ENCODE measurements at places on chromosomes 5 and 9. TPM values are rescaled to one million over a fixed set of nuclear protein-coding genes. Genes with fewer than 3 reads are reported as not detected.

DNA sequence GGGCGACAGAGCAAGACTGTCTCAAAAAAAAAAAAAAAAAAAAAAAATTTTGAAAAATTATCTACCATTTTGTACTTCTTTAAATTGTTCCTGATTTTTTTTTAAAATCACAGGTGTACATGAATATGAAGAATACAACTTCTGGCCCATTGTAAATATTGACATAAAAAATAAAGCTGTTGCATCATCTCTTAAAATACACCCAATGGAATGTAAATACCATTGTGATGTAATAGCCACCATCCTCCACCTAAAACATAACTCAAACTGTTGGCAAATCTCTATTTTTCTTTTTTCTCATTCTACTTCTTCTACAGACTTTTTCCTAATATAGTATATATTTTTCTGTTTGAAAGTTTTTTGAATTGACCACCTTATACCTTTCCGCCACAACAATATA, 61.0 kb upstream of the TEX48 start:
- H3K4me1 ChIP-seq = no peaks in the 10 kb centered on the region
- no peak overlapping the region for H3K27ac ChIP-seq
- H3K4me3 ChIP-seq = no peak overlapping the region
- no peaks in the 10 kb centered on the region for H3K36me3 ChIP-seq
- DNase-seq = no peak
- no peaks in the 10 kb centered on the region for H3K27me3 ChIP-seq

DNA sequence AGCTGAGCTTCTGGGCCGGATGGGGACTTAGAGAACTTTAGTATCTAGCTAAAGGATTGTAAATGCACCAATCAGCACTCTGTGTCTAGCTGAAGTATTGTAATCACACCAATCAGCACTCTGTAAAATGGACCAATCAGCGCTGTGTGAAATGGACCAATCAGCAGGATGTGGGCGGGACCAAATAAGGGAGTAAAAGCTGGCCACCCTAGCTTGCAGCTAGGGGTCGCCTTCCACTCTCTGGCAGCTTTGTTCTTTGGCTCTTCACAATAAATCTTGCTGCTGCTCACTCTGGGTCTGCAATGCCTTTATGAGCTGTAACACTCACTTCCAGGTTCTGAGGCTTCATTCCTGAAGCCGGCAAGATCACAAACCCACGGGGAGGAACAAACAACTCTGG, 354.0 kb downstream of the PRR16 start:
- no peaks in the 10 kb centered on the region for H3K36me3 ChIP-seq
- H3K27me3 ChIP-seq = no peaks in the 10 kb centered on the region
- no peak for DNase-seq
- H3K4me1 ChIP-seq = no peaks in the 10 kb centered on the region
- no peak overlapping the region for H3K4me3 ChIP-seq
- no peak overlapping the region for H3K27ac ChIP-seq

GRCh38 chr9:113409481-113409880, 994 bp downstream of the POLE3 start:
- H3K36me3 ChIP-seq = peaks cover 21% of the 10 kb centered on the region
- H3K4me3 ChIP-seq = peak overlapping the region; percentile 62
- H3K27me3 ChIP-seq = no peaks in the 10 kb centered on the region
- DNase-seq = no peak
- H3K27ac ChIP-seq = peak overlapping the region; percentile 92

- no peaks in the 10 kb centered on the region for H3K27me3 ChIP-seq
- no peak for DNase-seq
- no peak overlapping the region for H3K4me3 ChIP-seq
- no peak overlapping the region for H3K27ac ChIP-seq
Measured at GRCh38 chr5:59485629-59486439, 407.7 kb downstream of the PDE4D start.

DNA sequence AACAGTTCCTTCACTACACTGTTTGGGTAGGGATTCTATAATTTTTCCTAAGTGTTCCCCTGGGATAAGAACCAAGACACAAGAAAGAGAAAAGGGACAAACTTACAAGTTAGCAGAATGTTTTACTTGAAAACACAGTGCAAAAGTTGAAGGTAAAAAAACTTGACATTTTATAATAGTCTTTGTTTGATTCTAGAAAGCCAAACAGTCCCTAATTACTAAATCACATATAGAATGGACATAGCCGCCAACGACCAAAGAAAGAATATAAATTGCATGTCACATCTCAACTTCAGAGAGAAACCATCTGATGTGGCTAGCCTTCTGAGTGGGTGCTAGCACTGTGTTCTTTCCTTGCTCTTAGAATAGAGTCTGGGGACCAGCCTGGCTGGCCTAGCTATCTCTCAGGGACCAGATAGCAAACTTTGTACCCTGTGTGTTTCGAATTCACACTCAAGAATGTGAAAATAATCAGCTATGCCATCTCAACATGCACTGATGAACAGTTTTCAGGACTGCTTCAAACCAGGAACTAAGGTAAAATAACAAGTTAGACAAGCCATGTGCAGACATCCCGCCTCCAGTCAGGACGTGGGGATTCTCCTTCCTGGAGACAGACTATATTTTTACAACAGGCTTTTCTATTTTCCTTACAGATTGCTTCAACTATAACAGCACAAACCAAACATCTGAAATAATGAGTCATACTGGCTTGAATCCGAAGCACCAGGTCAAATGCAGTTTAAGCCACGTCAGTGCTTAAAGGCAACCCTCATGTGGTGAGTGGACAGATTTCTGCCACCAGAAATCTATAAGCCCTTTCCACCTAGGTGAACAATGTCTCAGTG, 53.7 kb downstream of the LHFPL2 start:
- H3K27ac ChIP-seq = peak overlapping the region; percentile 57
- no peaks in the 10 kb centered on the region for H3K27me3 ChIP-seq
- DNase-seq = peak; percentile 70
- no peak overlapping the region for H3K4me3 ChIP-seq
- no peaks in the 10 kb centered on the region for H3K36me3 ChIP-seq

- H3K4me1 ChIP-seq = peaks cover 48% of the 10 kb centered on the region
- H3K36me3 ChIP-seq = peaks cover 27% of the 10 kb centered on the region
- no peak overlapping the region for H3K4me3 ChIP-seq
Measured at GRCh38 chr9:101477736-101478135, 42.2 kb upstream of the ALDOB start.

DNA sequence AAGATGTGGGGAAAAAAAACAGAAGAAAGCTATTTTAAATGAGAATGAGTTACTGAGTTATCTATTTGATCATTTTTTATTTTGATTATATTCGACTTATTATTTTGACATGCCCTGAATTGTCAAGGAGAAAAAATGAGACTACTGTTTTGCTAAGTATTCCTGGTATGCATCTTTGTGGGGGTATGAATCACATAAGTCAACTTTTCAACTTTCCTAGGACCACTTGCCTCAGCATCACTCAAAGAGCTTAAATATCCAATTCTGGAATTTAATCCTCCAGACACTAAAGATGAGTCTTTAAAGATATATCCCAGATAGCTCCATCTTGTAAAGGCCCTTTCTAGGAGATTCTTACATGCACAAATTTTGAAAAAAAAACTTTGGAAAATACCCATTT, 17.4 kb upstream of the SPDL1 start:
- H3K36me3 ChIP-seq = no peaks in the 10 kb centered on the region
- H3K27me3 ChIP-seq = no peaks in the 10 kb centered on the region
- no peak overlapping the region for H3K27ac ChIP-seq
- no peaks in the 10 kb centered on the region for H3K4me1 ChIP-seq

GRCh38 chr9:25284365-25284764, 393.9 kb downstream of the TUSC1 start:
- H3K27me3 ChIP-seq = no peaks in the 10 kb centered on the region
- H3K4me3 ChIP-seq = no peak overlapping the region
- DNase-seq = no peak
- no peak overlapping the region for H3K27ac ChIP-seq
- H3K36me3 ChIP-seq = no peaks in the 10 kb centered on the region

- no peak overlapping the region for H3K4me3 ChIP-seq
- no peaks in the 10 kb centered on the region for H3K27me3 ChIP-seq
- H3K36me3 ChIP-seq = no peaks in the 10 kb centered on the region
- peaks cover 20% of the 10 kb centered on the region for H3K4me1 ChIP-seq
Measured at GRCh38 chr5:67306965-67307607, 110.5 kb upstream of the CD180 start.

DNA sequence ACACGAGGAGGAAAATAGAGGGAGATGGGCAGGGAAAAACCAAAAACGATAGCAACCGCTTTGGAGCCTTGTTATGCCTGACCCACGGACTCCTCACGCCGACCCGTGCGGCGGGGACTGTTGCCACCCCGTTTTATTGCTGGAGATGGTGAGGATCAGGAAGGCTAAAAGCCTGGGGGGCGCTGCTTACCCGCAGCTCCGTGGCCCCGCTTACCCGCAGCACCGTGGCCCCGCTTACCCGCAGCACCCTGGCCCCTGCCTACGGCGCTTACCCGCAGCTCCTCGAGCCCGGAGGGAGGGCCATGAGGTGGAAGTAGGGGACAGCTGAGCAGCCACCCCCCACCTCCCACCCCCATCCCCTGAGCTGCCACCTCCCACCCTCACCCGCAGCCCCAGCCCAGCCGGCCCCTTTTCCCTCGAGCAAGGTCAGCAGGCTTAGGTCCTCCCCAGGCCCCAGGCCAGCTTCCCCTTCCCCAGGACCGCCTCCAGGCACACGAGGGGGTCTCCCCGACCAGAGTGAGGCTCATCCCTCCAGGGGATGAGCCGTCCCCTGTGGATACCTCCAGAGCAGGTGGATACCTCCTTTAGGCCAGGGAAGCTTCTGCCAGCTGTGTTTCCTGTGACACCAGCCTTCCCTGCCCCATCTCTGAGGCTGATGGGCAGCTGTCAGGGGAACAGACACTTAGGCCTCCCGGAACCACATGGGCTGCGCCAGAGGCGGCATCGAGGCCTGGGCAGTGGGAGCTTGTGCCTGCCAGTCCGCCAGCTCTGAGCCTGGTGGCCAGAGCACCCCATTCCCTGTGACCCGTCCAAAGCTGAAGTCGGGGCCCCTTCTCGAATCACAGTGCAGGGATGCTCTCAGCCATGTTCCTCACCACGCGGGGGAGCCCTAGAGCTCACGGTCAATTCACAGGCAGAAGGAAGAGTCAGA, 92.3 kb downstream of the LMX1B start:
- H3K27ac ChIP-seq = no peak overlapping the region
- H3K36me3 ChIP-seq = no peaks in the 10 kb centered on the region
- H3K4me1 ChIP-seq = no peaks in the 10 kb centered on the region
- DNase-seq = no peak
- H3K27me3 ChIP-seq = peaks cover 20% of the 10 kb centered on the region

GRCh38 chr5:75412111-75412990, 75.3 kb downstream of the HMGCR start:
- no peak for DNase-seq
- no peaks in the 10 kb centered on the region for H3K27me3 ChIP-seq
- H3K4me3 ChIP-seq = no peak overlapping the region
- H3K36me3 ChIP-seq = peaks cover 3% of the 10 kb centered on the region
- H3K27ac ChIP-seq = no peak overlapping the region
- no peaks in the 10 kb centered on the region for H3K4me1 ChIP-seq

GRCh38 chr5:6443326-6443725, 5.3 kb upstream of the UBE2QL1 start:
- DNase-seq = no peak
- H3K27ac ChIP-seq = no peak overlapping the region
- no peak overlapping the region for H3K4me3 ChIP-seq
- H3K36me3 ChIP-seq = no peaks in the 10 kb centered on the region
- H3K4me1 ChIP-seq = no peaks in the 10 kb centered on the region

GRCh38 chr9:115133649-115134048, 15.7 kb upstream of the TNC start:
- H3K4me3 ChIP-seq = no peak overlapping the region
- H3K4me1 ChIP-seq = no peaks in the 10 kb centered on the region
- DNase-seq = no peak

DNA sequence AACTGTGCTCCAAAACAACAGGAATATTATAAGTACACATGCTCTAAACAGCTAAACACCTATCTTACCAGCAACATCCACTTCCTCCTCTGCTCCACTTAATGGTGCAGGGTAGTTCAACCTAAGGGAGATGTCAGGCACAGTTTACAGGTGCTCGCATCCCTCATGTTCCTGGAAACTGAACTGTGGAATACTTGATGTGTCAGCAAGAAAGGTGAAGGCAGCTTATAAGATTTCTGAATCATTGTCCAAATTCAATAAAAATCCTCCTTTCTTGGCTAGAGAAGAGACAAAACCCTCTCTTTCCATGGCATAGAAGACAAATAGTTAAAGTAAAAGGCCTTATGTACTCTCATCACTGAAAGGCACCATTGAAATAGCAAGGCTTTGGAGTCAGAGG, 272.2 kb downstream of the FBXL7 start:
- H3K4me3 ChIP-seq = no peak overlapping the region
- H3K4me1 ChIP-seq = no peaks in the 10 kb centered on the region
- H3K27ac ChIP-seq = no peak overlapping the region

DNA sequence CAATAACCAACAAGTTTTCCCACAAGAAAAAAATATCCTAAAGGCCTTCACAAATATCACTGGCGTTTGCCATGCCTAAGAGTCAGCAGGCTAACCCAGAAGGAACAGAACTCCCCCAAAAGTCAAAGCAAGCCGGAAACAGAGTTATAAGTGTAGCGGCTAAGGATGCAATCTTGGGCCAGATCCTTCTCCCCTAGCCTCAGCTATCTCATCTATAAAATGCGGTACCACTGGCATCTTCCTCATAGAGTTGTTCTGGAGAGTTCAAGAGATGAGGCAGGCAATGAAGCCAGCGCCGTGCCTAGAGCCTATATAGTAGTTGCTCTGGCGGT, 632 bp downstream of the DPM2 start:
- H3K36me3 ChIP-seq = peaks cover 1% of the 10 kb centered on the region
- H3K27me3 ChIP-seq = no peaks in the 10 kb centered on the region
- H3K27ac ChIP-seq = peak overlapping the region; percentile 75
- no peak for DNase-seq
- H3K4me1 ChIP-seq = peaks cover 35% of the 10 kb centered on the region

DNA sequence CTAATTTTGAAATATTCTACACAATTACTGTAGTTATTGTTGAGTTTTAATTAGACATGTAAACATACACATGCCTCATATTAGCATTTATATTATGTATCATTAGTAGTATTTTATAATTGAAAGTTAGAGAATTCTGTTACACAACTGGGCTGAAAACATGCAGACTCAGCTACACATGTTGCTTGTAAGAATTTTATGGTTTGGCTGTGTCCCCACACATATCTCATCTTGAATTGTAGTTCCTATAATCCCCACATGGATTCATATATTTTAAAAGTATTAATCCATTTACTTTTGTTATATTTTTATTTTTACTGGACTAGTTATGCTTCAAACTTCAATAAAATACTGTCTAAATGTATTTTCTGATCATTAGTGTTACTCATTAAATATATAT, 2075.3 kb upstream of the C9orf72 start:
- no peaks in the 10 kb centered on the region for H3K4me1 ChIP-seq
- no peak overlapping the region for H3K27ac ChIP-seq
- DNase-seq = no peak
- H3K4me3 ChIP-seq = no peak overlapping the region

The SLC6A18 gene
- total RNA-seq = not detected

The TAF1L gene
- total RNA-seq = not detected

The PRSS3 gene
- 3.5 TPM for total RNA-seq

The ST8SIA4 gene
- 1.9 TPM for total RNA-seq

The NMUR2 gene
- total RNA-seq = not detected

The FOXD4L4 gene
- total RNA-seq = not detected

The HTR1A gene
- not detected for total RNA-seq

The OR1J2 gene
- not detected for total RNA-seq

The RABL6 gene
- 61.7 TPM for total RNA-seq

The TSSK1B gene
- total RNA-seq = not detected

Data from right atrium auricular region (tissue), 2 donors.